ENCODE measurements at places on chromosomes 6 and 20.
A peak's percentile ranks its signal among the peaks of the same experiment; 100 is the strongest.

- peak; percentile 86 for DNase-seq
Observed at GRCh38 chr20:60372822-60373221, 414.6 kb downstream of the CDH26 start.

- no peak for DNase-seq
Observed at GRCh38 chr20:15848126-15848525, 725.1 kb downstream of the KIF16B start.

DNA sequence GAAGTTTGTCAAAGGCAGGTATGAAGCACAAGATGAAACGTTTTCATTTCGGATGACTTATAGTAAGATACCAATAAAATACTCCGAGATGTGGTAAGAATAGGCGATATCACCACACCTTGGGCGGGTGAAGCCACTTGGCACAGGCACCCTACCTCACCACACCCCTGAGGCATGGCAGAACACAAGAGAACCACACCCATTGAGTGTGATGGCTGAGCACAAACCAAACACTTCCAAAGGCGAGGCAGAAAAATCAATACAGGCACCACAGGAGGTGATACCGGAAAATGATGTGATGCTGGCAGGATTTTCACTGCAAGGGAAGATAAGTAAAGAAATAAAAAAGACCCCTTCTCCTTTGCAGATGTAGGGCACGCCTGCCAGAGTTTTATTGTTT is 332.9 kb upstream of the PRDM1 start:
- peak; percentile 8 for DNase-seq

DNA sequence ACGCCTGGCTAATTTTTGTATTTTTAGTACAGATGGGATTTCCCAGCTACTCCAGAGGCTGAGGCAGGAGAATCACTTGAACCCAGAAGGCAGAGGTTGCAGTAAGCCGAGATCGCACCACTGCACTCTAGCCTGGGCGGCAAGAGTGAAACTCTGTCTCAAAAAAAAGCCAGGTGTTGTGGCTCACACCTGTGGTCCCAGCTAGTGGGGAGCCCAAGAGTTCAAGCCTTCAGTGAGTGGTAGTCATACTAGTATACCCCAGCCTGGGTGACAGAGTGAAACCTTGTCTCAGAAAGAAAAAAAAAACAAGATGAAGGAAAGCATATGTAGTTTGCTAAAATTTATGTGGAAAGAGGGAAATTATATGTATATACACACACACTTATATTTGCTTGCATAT is 20.0 kb upstream of the POU5F1 start:
- DNase-seq: no peak

GRCh38 chr20:48483334-48484066 is 344.3 kb downstream of the PREX1 start:
- no peak for DNase-seq

DNA sequence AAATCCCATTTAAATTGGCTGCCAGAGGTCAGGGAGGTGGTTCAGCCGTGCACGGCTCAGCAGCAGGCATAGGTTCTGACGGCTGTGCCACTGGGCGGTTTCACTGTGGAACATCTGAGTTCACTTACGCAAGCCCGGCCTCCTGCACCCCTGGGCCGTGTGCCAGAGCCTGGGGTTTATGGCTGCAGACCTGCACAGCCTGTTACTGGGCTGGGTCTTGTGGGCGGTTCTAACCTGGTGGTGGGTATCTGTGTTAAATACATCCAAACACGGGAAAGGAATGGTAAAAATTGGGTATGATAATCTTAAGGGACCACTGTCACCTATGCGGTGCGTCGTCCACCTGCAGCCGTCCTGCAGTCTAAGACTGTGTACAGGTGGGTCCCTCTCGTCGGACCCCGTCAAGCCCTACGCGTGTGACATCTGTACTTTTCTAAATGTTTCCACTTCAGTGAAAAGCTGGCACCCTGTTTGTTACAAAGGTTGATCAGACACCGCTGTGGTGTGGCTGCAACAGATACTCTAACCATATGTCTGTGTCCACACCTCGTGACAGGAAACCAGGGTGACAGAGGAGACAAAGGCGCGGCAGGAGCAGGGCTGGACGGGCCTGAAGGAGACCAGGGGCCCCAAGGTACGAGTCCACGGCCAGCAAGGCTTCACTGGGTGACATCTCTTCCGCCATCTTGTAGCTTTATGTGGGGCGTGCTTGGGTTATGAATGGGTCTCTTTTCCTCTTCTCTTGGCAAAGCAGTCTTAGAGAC is 21.5 kb downstream of the COL9A3 start:
- DNase-seq: no peak

DNA sequence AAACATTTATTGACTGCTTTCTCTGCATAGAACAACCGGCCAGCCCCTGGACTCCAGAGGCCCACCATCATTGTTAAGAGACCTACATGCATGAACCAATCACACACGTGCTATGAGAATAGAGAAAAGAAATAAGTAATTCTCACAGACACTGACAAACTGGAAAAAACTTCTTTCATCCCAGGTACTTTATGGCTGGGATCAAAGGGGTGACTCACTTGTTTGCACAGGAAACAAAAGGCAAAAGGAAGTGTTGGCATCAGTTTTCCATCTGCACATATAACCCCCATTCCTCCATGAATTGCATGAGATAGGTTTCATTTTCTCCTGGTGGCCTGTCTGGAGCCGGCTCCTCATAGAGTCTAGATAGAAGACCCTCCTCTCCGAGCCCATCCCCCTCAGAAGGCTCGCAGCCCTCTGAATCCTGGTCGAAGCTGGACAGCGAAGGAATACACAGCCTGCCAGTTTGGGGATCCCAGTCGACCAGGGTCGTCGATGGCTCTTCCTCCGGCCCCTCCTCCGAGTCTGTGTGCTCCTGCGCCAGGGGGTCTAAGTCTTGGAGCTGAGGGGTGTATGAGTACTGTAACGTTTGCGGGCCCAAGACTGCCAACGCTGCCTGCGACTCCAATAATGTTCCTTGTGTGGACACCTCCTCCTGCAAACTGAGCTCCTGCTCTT is 43.3 kb downstream of the IL20RA start:
- peak; percentile 97 for DNase-seq

GRCh38 chr6:34412643-34413214 is 13.1 kb downstream of the RPS10 start:
- no peak for DNase-seq

GRCh38 chr20:63053432-63054102 is 46.8 kb upstream of the BHLHE23 start:
- DNase-seq: no peak

DNA sequence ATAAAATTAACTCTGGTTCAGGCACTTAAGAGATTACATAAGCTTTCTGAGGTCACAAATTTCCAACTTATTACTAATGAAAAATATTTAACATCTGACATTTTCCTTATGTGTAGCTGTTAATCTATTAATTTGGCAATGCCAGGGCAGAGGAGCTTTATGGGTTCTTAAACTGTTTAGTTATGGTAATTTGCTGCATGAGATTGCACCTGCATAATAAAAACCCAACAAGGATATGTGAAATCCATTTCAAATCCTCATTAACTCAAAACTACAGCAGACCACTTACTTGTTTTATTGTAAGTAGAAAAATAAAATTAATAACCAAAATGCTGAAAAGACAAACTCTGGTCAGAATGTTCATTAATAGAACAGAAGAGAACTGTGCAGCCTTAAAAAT is 98.1 kb downstream of the PREP start:
- no peak for DNase-seq

- DNase-seq: no peak
Observed at GRCh38 chr6:87070741-87071140, 24.2 kb downstream of the CGA start.

GRCh38 chr6:88157106-88157505 is 9.0 kb downstream of the CNR1 start:
- DNase-seq: no peak
